ENCODE measurements at places on chromosomes 1 and 21.

- H3K4me1 ChIP-seq, result no peaks in the 10 kb centered on the region
- H3K27me3 ChIP-seq, result no peaks in the 10 kb centered on the region
- DNase-seq, result no peak
- no peak overlapping the region for H3K27ac ChIP-seq
- no peak overlapping the region for H3K4me3 ChIP-seq
These were observed 1284.7 kb downstream of the BRINP3 start for GRCh38 chr1:189192741-189193520.

DNA sequence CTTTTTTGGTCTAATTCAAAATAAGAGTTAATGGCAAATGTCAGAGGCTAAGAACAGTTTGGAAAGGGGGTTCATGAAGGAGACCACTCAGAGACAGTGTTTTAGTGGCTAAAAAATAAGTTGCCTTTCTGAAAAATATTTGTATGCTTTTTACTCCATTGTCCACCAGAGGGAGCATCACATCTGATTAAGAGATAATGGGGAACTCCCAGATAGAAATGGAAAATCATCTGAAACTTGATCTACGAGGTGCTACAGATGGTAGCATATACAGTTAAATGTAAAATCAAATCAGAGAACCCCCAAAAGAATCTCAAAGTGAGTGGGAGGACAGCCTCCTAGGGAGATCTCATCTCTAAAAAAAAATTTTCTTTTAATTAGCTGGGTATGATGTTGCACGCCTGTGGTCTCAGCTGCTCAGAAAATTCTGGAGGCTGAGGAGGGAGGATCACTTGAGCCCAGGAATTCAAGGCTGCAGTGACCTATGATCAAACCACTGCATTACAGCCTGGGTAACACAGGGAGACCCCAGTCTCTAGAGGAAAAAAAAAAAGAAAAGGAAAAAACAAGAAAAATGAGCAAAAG, 9.7 kb downstream of the SMYD3 start:
- no peaks in the 10 kb centered on the region for H3K36me3 ChIP-seq
- no peak overlapping the region for H3K4me3 ChIP-seq
- no peak overlapping the region for H3K27ac ChIP-seq
- peaks cover 1% of the 10 kb centered on the region for H3K27me3 ChIP-seq

DNA sequence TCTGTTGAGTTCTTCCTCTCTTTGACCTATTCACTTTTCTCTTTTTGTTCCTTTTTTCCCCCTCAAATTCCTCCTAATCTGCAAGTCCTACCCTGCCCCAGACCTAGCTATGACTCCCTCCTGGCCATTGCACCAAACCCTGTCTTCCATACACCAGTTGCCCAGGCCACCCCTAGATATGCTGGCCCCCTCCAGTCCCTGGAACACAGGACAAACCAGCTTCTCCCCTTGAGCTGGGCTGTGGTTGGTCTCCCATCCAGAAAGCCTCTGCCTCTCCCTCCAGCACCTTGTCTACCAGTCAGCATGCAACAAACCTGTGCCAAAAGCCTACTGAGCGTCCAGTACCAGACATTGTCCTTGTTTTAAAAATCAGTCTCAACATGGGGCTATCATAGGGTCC, 59.4 kb downstream of the ELK4 start:
- no peak overlapping the region for H3K4me3 ChIP-seq
- DNase-seq, result no peak
- H3K27ac ChIP-seq, result no peak overlapping the region
- H3K36me3 ChIP-seq, result no peaks in the 10 kb centered on the region
- peaks cover 18% of the 10 kb centered on the region for H3K27me3 ChIP-seq

DNA sequence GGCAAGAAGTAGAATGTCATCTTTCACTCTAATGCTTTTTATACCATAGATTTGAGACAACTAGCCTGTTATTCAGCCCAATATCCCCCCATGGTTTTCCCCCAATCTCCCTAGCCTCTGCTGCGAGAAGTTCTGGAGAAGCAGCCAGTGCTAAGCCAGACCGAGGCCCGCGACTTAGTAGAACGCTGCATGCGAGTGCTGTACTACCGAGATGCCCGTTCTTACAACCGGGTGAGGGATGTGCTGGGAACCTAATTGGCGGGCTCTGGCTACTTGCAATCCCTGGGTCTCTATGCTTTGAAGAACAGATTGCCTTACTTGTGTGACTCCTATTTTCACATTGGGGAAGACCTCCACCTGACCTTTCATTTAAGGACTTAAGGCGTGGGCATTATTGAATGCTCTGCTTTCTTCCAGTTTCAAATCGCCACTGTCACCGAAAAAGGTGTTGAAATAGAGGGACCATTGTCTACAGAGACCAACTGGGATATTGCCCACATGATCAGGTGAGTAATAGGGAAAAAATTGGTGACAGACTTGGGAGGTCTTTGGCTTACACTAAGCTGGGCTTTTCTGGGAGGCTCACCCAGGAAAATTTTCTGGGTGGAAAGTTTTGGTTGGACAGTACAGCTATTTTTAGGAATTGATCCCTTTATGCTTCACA, 1.9 kb downstream of the PSMB4 start:
- no peak for DNase-seq
- peaks cover 4% of the 10 kb centered on the region for H3K27me3 ChIP-seq
- peaks cover 19% of the 10 kb centered on the region for H3K4me1 ChIP-seq
- peak overlapping the region; percentile 96 for H3K4me3 ChIP-seq
- H3K36me3 ChIP-seq, result peaks cover 32% of the 10 kb centered on the region

GRCh38 chr1:155297384-155297783, 3.9 kb downstream of the PKLR start:
- peaks cover 15% of the 10 kb centered on the region for H3K27me3 ChIP-seq
- peaks cover 4% of the 10 kb centered on the region for H3K36me3 ChIP-seq
- H3K4me1 ChIP-seq, result peaks cover 11% of the 10 kb centered on the region

DNA sequence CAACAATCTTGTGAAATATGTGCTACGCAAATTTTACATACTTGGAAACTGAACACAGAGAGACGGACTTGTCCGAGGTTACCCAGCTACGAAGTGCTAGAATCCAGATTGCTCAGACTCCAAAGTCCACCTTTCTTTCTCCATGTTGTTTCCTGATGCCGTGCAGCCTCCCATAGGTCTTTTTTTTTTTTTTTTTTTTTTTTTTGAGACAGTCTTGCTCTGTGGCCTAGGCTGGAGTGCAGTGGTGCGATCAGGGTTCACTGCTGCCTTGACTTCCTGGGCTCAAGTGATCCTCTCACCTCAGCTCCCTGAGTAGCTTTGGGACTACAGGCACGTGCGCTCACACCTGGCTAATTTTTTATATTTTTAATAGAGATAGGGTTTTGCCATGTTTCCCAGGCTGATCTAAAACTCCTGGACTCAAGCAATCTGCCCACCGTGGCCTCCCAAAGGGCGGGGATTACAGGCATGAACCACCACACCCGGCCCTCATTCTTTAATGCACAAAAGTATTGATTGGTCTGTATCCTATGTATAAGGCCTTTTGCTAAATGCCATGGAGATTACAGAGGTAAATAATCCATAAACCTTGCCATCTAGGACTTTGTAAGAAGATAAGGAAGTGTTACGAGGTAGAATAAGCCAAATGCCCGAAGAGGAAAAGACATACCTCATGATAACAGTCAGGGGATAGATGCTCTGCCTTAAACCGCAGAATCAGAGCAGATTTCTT, 92.8 kb downstream of the C1orf21 start:
- no peak for DNase-seq
- H3K36me3 ChIP-seq, result no peaks in the 10 kb centered on the region
- H3K27ac ChIP-seq, result no peak overlapping the region
- peaks cover 1% of the 10 kb centered on the region for H3K27me3 ChIP-seq

- no peak overlapping the region for H3K4me3 ChIP-seq
- peaks cover 3% of the 10 kb centered on the region for H3K27me3 ChIP-seq
- H3K27ac ChIP-seq, result no peak overlapping the region
- no peak for DNase-seq
These were observed 324.6 kb downstream of the CAMTA1 start for GRCh38 chr1:7109901-7110300.

- no peak for DNase-seq
- peaks cover 5% of the 10 kb centered on the region for H3K27me3 ChIP-seq
- peaks cover 62% of the 10 kb centered on the region for H3K36me3 ChIP-seq
- H3K4me1 ChIP-seq, result no peaks in the 10 kb centered on the region
- H3K4me3 ChIP-seq, result no peak overlapping the region
- H3K27ac ChIP-seq, result no peak overlapping the region
These were observed 20.6 kb downstream of the CEP104 start for GRCh38 chr1:3836421-3836820.

GRCh38 chr1:219324629-219325367, 151.1 kb downstream of the LYPLAL1 start:
- no peak overlapping the region for H3K27ac ChIP-seq
- H3K4me1 ChIP-seq, result peaks cover 16% of the 10 kb centered on the region
- no peaks in the 10 kb centered on the region for H3K27me3 ChIP-seq
- no peak overlapping the region for H3K4me3 ChIP-seq
- no peaks in the 10 kb centered on the region for H3K36me3 ChIP-seq

- H3K4me3 ChIP-seq, result no peak overlapping the region
- H3K27ac ChIP-seq, result no peak overlapping the region
- H3K4me1 ChIP-seq, result no peaks in the 10 kb centered on the region
- H3K27me3 ChIP-seq, result peaks cover 4% of the 10 kb centered on the region
These were observed 28.9 kb downstream of the OBSCN start for GRCh38 chr1:228236744-228237143.

- peaks cover 9% of the 10 kb centered on the region for H3K4me1 ChIP-seq
- peaks cover 22% of the 10 kb centered on the region for H3K36me3 ChIP-seq
- no peak overlapping the region for H3K4me3 ChIP-seq
These were observed 7.0 kb downstream of the BCAN start for GRCh38 chr1:156648951-156649350.

- DNase-seq, result no peak
- no peaks in the 10 kb centered on the region for H3K36me3 ChIP-seq
- no peaks in the 10 kb centered on the region for H3K4me1 ChIP-seq
- no peak overlapping the region for H3K4me3 ChIP-seq
- no peak overlapping the region for H3K27ac ChIP-seq
These were observed 55.0 kb upstream of the TLR5 start for GRCh38 chr1:223197923-223198627.

GRCh38 chr1:203181586-203182386, 4.7 kb downstream of the CHI3L1 start:
- no peaks in the 10 kb centered on the region for H3K36me3 ChIP-seq
- H3K27ac ChIP-seq, result no peak overlapping the region
- no peak for DNase-seq
- H3K27me3 ChIP-seq, result peaks cover 9% of the 10 kb centered on the region
- H3K4me3 ChIP-seq, result no peak overlapping the region
- peaks cover 21% of the 10 kb centered on the region for H3K4me1 ChIP-seq

- DNase-seq, result no peak
- H3K4me3 ChIP-seq, result no peak overlapping the region
- no peaks in the 10 kb centered on the region for H3K27me3 ChIP-seq
- peaks cover 24% of the 10 kb centered on the region for H3K36me3 ChIP-seq
These were observed 18.6 kb downstream of the AK2 start for GRCh38 chr1:33018112-33018511.

DNA sequence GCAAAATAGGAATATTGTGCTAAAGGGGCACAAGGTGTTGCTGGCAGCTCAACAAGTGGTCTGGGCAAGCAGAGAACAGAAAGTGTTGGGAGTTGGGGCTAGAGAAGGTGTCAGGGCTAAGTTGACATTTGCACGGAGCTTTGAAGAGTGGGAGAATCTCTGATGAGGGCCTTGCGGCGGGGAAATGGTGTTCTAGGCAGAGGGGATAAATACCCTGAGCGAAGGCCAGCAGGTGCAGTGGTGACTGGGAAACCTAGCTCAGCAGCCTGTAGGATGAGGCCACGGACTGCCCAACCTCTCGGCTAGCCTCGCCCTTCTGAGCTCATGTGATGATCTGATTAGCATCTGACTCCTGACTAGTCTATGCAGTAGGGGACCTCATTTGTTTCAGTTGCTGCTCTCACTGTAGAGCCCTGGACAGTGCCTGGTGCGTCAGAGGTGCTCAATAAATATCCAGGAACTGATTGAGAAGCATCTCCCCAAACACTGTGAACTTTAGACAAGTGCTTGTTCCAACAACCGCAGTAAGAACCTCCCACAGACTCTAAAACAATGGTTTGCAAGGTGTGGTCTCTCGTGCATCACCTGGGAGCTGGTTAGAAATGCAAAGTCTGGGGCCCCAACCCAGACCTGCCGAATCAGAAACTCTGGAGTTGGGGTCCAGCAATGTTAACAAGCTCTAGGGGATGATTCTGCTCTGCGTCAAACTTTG, 1.0 kb upstream of the FOXO6 start:
- H3K27ac ChIP-seq, result peak overlapping the region; percentile 67
- H3K4me1 ChIP-seq, result peaks cover 7% of the 10 kb centered on the region
- H3K27me3 ChIP-seq, result peaks cover 26% of the 10 kb centered on the region
- H3K36me3 ChIP-seq, result no peaks in the 10 kb centered on the region
- H3K4me3 ChIP-seq, result peak overlapping the region; percentile 86

GRCh38 chr1:12368646-12369045, 138.8 kb downstream of the VPS13D start:
- H3K4me1 ChIP-seq, result peaks cover 4% of the 10 kb centered on the region
- H3K27ac ChIP-seq, result no peak overlapping the region

GRCh38 chr1:203307641-203308126, 2.4 kb downstream of the BTG2 start:
- peak overlapping the region; percentile 95 for H3K4me3 ChIP-seq
- H3K36me3 ChIP-seq, result peaks cover 44% of the 10 kb centered on the region
- DNase-seq, result no peak
- peaks cover 18% of the 10 kb centered on the region for H3K27me3 ChIP-seq

DNA sequence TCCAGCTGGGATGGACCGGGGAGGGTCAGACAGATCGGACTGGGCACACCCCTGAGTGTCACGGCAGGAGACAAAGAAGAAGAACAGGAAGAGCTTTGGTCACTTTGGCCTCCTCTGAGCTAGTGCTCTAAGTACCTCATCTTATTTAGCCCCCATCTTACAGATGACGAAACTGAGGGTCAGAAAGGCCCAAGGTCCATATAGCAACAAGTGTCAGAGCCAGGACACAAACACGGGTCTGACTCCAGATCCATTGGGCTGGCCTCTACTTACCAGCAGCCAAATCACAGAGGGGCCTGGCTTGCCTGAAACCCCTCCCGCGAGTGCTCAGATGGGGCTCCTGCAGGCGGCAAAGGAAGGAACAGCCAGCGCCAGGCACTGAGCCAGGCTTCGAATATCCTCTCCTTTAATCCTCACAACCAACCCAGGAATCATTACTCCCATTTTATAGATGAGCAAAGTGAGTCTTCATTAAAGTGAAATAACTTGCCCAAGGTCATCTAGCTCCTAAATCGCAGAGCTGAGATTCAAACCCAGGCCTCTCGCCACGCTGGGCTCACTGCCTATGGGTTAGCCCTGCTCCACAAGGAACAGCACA, 25.7 kb upstream of the SELENON start:
- H3K27me3 ChIP-seq, result peaks cover 2% of the 10 kb centered on the region
- H3K4me1 ChIP-seq, result peaks cover 13% of the 10 kb centered on the region
- DNase-seq, result no peak
- no peak overlapping the region for H3K4me3 ChIP-seq
- peaks cover 22% of the 10 kb centered on the region for H3K36me3 ChIP-seq
- no peak overlapping the region for H3K27ac ChIP-seq
